ENCODE measurements at places on chromosomes 5 and 9.

DNA sequence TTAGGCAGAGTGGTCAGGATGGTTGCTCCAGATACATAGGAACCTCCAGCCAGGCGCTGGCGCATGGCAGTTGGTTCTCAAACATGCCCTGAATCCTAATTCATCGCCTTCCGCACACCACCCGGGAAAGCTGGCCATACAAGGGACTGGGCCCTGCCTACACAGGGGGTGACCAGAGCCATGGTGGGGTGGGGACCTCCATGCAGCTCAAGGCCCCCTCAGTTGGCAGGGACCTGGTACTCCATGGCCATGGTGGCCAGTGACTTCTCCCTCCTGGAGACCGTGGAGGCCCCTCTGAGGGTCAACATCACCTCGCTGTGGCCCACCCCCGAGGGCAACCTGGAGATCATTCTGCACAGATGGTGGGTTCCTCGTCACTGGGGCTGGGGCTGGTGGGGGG lies 26.8 kb downstream of the PAEP start:
- DNase-seq = no peak

DNA sequence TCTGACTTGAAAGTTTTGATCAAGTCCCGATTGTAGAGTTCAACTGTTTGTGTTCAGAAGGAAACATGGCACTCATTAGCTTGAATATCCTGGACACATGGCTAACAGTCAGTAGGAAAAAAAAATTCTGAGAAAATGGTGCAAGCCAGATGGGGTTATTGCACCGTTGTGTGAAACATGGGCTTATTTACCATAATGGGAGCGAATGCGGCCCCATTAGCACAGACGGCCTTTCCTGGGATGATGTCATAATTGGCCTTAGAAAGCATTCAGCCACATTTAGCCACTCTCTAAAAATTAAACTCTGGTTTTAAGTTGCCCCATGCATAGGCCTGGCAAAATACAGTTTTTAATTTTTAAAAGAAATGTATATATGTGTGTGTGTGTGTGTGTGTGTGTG lies 112.1 kb downstream of the IRX2 start:
- DNase-seq = no peak

- no peak for DNase-seq
These were observed 45.1 kb upstream of the PJA2 start for GRCh38 chr5:109454731-109455505.

DNA sequence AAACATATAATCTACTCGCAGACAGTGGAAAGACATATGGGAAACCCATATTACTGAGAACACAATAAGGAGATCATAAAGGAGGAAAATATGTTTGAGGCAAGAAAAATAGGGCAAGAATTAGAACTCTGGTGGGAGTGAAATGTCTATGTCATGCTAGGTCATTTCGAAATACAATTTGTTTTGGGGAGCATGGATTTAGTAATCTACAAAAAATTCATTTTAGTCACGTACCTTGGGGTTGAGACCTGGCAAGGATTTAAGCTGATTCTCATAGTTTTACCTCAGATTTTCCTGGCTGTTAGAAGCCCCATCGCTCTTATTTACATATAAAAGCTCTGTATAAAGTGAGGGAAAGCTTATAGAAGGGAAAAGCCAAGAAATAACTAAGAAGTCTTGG lies 11.5 kb upstream of the CSNK1G3 start:
- DNase-seq = no peak

GRCh38 chr5:68754536-68754935 lies 339.3 kb upstream of the SLC30A5 start:
- no peak for DNase-seq

- no peak for DNase-seq
These were observed 136.0 kb upstream of the TBC1D2 start for GRCh38 chr9:98391406-98391805.

GRCh38 chr5:176543428-176544182 lies 5.5 kb upstream of the CDHR2 start:
- DNase-seq = peak; percentile 23

- no peak for DNase-seq
These were observed 6.5 kb downstream of the SH3PXD2B start for GRCh38 chr5:172447646-172448365.

GRCh38 chr5:107104040-107104995 lies 566.4 kb downstream of the EFNA5 start:
- no peak for DNase-seq

DNA sequence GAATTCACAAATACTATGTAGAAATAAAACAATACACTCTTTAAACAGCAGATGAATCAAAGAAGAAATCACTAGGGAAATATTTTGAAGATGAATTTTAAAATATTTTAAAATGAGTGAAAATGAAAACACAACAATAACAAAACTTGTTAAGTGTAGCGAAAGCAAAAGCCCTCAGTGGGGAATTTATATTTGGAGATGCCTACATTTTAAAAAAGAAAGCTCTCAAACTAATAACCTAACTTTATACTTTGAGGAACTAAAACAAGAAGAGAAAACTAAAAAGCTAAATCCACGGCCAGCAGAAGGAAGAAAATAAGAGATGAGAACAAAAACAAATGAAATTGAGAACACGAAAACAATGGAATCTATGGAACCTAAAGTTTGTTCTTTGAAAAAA lies 22.7 kb downstream of the SPDL1 start:
- no peak for DNase-seq

DNA sequence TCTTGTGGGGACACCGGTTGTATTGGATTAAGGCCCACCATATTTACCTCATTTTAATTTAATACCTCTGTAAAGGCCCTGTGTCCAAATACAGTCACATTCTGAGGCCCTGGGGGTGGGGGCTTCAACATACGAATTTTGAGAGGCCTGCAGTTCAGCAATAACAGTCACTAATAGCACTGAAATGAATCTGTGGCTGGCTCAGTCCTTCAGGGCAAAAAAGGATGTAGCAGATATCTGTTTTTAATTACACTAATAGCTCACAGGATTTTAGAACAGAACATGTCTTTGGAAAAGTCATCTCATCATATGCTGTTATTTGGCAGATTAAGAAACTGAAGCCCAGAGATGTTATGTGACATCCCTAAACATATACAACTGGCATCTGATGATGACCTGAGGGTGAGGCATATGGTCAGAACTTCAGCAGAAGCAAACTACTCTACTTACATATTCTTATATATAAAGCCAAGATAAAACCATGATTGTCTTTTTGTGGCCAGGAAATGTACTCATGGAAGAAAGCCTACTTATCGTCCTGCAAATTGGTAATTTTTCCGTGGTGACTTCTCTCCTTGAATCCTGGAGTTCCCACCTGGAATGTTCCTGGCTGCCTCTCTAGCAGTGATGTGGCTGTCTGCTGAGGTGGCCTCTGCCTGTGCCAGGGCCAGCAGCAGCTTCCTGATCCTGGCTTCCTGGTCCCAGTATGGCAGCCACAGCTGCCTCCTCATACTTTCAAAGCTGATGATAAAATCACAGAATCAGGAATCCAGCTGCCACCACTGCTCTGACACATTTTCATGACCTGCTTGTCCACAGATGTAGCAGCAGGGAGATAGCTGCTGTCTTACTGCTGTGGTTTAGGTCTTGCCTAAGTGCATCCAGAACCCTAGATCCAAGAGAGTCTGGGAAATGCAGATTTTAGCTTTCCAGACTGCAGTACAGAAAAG lies 72.1 kb upstream of the ANKRD55 start:
- no peak for DNase-seq

DNA sequence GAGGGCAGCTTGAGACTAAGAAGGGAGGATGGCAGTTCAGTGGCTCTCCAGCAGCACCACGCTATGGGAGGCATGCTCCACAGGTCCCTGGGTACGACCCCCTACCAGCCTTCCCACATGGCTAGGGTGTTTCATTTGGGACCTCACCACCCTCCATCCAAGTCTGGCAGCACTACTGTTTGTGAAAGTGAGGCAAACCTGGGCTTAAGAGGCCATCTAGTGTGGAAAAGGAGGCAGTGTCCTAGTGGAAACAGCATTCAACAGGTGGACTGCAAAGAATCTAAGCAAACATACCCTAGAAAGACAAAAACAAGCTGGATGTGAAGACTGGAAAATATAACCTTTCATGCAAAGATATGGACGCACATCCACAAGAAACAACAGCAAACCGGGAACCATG lies 4.8 kb upstream of the C5orf47 start:
- no peak for DNase-seq

GRCh38 chr9:128007566-128008138 lies 26.9 kb upstream of the EEIG1 start:
- peak; percentile 40 for DNase-seq

Measured in NCI-H187 (cell line).